ENCODE measurements at places on chromosomes 3 and 15.

DNA sequence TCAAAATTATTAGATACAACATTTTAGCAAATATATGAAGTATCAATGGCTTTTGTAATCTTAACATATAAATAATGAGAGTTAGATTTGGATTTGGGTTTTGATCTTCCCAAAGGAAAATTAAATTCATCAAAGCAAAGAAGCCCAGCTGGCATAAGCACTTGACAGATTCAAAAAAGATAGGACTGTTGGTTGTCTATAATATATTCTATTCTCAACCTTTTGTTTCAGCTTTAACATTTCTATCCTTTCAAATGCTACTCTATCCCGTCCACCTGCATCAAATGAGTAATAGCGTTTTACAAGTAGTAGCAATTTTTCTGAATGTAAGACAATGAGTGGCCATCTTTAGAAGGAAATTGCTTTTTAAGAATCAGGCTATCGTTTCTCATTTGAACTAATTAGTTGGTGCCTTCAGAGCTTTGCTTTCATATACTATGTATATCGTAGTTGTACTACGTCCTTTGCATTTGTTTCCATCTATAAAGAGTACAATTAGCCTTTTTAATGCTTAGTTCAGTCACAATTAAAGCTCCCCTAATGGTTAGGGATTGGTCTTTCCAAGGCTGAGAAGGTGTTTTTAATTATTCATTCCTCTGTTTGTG is 278.0 kb downstream of the UBE2E2 start:
- no peak for DNase-seq

DNA sequence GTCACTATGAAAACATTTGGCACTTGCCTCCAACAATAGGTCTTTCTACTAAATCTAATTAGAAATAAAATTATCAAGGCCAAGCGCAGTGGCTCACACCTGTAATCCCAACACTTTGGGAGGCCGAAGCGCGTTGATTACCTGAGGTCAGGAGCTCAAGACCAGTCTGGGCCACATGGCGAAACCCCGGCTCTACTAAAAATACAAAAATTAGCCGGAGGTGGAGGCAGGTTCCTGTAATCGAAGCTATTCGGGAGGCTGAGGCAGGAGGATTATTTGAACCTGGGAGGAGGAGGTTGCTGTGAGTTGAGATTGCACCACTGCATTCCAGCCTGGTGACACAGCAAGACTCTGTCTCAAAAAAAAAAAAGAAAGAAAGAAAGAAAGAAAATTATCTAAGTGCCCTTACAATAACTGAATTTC is 1.6 kb upstream of the PLD1 start:
- DNase-seq: no peak

DNA sequence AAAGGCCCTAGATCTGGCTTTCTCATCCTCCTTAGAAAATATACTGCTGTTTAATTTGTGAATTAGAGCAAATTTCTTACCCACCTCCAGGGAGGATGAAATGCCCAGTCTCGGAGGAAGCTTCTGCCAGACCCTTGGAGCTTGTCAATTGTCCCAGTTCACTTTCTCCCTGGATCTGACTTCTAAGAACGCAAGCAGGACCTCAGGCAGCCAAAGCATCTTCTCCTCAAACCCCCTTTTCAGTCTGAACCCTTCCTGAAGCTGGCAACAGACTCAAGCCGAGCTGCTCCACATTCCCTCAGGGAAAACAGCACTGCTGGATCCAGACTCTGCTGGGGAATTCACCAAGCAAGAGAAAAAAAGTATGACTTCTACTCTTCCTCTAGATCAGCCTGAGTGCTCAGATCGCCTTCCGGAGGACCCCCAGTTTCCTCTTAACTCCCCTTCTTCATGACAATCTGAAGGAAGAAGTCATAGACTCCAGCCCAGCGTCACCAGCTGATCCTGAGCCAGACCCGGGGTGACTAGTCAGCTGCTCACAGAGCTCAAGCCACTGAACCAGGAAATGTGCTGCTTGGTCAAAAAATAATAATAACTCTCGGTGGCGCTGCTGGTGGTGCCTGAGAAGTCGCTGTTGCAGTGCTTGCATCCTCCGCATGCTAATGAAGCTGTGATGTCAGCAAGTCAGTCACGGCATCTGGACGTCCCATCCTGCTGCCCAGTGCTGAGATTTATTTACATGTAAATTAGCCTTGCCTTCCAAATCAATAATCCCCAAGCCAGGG is at the start of gene PRICKLE2:
TSS of gene PRICKLE2 (minus strand) at position 641 of the 785 bp plus-strand sequence. CDS start 26,539 bp downstream, outside the sequence.
- DNase-seq: no peak

GRCh38 chr3:184570489-184570888 is 8.9 kb downstream of the EPHB3 start:
- no peak for DNase-seq

DNA sequence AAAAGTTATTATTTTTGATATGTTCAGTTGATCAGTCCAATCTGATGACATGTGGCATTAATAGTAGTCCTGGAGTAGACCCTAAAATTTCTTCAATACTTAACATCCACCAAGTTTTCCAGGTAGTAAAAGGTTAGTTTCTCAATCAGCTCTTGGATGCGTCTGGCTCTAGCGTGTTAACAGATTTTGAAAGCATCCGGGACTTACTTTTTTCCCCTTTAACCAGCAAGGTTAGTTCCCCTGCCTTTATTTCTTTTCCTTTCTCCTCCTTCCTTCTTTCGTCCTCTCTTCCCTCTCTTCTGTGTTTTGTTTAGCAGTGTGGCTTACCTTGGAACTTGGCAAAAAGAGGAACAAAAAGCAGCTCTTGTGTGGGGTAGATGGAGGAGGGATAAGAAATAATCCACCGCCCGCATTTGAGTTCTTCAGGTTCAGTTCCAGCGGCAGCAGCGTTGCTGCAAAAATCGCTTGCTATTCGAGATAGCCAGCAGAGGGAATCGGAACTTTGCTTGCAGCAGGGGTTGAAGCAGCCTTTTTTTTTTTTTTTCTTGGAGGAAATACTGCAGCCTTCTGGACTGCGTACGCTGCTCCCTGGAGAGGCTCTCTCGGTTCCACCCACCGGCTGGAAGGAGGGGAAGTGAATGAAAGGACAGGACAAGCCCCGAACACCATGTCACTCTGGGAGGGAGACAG is at the start of gene RBMS3:
TSS of gene RBMS3 (plus strand) at position 668 of the 690 bp plus-strand sequence.
- no peak for DNase-seq

DNA sequence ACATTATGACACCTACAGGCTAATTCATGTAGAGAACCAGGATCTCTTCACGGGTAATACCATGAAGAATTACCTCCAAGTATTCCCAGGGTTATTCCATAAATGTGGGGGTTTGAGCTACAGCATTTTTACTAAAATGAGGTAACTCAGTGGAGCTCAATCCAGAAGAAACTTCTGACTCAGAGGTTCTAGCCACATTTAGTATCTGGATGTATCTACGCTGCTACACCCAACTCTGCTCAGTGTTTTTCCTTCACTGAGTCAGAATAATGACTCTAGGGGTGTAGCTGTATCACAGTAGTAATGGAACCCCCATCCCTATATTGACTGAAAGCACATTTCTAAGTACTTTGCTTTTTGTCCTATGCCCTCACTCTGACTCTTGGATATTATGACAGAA is 52.4 kb downstream of the COPS2 start:
- no peak for DNase-seq

GRCh38 chr3:170780471-170780870 is 89.5 kb downstream of the RPL22L1 start:
- no peak for DNase-seq

- no peak for DNase-seq
Measured at GRCh38 chr3:129615751-129616281, 9.3 kb upstream of the PLXND1 start.

GRCh38 chr3:138646513-138646912 is 37.9 kb downstream of the FAIM start:
- DNase-seq: no peak

- DNase-seq: no peak
Measured at GRCh38 chr3:81658322-81658997, 103.0 kb downstream of the GBE1 start.

DNA sequence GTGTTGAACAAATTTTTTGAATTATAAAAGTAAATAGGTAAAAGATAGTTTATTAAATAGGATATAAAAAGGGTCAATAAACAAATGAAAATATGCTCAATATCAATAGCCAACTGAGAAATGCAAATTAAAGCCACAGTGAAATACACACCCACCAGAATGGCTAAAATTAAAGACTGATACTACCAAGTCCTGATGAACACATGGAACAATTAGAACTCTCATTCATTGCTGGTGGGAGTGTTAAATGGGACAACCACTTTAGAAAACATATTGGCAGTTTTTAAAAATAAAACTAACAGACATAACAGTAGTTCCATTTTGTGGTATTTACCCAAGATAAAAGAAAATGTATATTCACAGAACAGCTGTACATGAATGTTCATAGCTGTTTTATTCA is 41.2 kb downstream of the CCDC32 start:
- no peak for DNase-seq
